CD4-positive, alpha-beta T cell (primary cell): ENCODE measurements at places on chromosomes 13 and 19.

DNA sequence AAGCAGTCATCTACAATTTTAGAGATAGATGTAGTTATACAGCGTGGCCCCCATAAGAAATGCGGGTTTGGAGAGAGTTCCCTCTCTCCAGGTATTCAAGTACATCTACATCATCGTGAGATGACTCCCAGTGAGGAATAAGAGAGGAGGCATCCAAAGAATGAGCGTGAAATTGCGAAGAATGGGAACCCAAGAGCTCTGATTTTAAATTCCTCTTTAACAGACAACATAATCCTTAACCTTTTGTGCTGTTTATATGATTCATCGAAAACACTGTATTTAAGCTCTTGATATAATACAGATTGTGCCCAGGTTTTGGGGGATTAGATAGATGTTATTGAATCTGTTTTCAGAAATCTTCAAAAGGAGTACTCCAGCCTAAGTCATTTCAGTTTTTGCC is 161.5 kb downstream of the COG6 start:
- no peak for DNase-seq

GRCh38 chr13:24097667-24098066 is 62.9 kb upstream of the SPATA13 start:
- DNase-seq: no peak

- no peak for DNase-seq
These were observed 76.1 kb downstream of the TEX26 start for GRCh38 chr13:31008400-31009115.

GRCh38 chr19:18712981-18713380 is 29.5 kb downstream of the CRTC1 start:
- DNase-seq: no peak

- DNase-seq: no peak
These were observed 12.1 kb downstream of the FUT6 start for GRCh38 chr19:5827342-5827890.

DNA sequence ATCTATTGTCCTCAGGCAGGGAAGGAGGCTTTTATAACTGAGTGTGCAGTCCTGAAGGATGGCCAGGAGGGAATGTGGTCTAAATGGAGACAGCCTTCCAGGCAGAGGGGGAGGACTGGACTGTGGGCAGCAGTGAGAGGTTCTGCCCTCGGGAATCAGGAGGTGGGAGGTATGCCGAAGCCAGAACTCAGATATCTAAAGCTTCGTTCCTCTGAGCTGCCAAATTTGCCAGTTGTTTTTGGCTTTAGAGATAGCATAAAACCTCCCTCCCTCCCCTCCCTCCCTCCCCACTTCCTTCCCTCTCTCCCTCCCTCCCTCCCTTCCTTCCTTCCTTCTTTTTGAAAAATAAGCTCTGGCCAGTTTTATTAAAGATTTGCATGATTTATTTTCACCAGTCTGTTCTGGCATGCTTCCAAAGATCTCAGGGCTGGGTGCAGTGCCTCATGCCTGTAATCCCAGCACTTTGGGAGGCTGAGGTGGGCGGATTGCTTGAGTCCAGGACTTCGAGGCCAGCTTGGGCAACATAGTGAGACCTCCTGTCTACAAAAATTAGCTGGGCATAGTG is 2.4 kb downstream of the MEDAG start:
- no peak for DNase-seq

DNA sequence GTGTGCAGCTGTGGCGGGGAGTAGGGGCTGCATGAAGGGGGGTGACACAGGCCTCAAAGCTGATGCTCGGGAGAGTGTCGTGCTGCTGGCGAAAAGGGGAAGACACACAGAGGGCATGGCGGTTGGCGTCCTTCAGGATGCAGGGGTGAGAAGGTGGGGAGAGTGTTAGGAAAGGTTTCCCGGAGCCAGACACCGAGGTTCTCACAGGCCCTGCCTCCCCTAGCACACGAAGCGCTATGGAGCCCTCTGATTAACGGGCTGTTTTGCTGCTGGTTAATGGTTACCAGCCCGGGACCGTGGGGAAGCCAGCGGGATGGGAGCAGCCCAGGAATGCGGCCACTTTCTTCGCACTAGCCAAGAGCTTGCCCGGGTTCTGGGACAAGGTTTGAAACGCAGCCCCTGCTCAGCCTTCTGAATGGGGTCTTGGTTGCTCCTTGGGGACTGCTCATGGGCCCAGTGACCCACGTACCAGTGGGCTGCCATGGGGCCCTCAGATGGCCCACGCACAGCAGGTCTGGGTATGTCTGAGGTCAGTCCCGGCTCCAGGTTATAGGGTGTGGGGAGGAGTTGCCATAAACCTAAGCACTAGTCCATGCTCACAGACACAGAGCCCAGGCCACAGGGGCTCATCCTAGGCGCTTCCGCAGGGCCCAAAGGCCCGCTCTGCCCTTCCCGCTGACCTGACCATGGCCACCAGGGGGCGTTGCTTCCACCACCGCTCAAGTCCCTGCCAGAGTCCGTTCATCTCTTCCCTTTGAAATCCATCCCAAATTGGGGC is 31.3 kb upstream of the ISYNA1 start:
- peak; percentile 59 for DNase-seq
